Progenitor cell of endocrine pancreas (in vitro differentiated cells): ENCODE measurements at places on chromosomes 6 and 20. TPM values are rescaled to one million over a fixed set of nuclear protein-coding genes. Genes with fewer than 3 reads are reported as not detected.

The BTN2A1 gene
- 24.7 and 26.4 TPM in 2 replicates for total RNA-seq

The MUC22 gene
- total RNA-seq, result not detected in 2 replicates

The CST3 gene
- total RNA-seq, result 247 and 257 TPM in 2 replicates

The CTAGE9 gene
- not detected in 2 replicates for total RNA-seq

The CPNE5 gene
- total RNA-seq, result 0.16 and 0.24 TPM in 2 replicates

The PRL gene
- not detected in 2 replicates for total RNA-seq

The RNF39 gene
- total RNA-seq, result not detected in 2 replicates

The SDCBP2 gene
- total RNA-seq, result 2.0 and 2.3 TPM in 2 replicates

The SMLR1 gene
- total RNA-seq, result 0.79 and 0.91 TPM in 2 replicates

The OTOR gene
- not detected in 2 replicates for total RNA-seq

The CASS4 gene
- total RNA-seq, result 0.09 and 0.26 TPM in 2 replicates

The AGER gene
- 28.5 and 29.9 TPM in 2 replicates for total RNA-seq

The SNRNP48 gene
- 19.2 and 20.1 TPM in 2 replicates for total RNA-seq

The PDE7B gene
- total RNA-seq, result 0.07 TPM in 1 of 2 replicates, not detected in the other

The CNKSR3 gene
- 17.3 and 20.3 TPM in 2 replicates for total RNA-seq

The PPIL4 gene
- 37.2 and 38.3 TPM in 2 replicates for total RNA-seq

The PRIM2 gene
- total RNA-seq, result 26.2 and 27.7 TPM in 2 replicates

The FNDC1 gene
- 0.07 TPM in 1 of 2 replicates, not detected in the other for total RNA-seq

The TULP4 gene
- total RNA-seq, result 171 and 174 TPM in 2 replicates

The TNFRSF6B gene
- total RNA-seq, result not detected in 2 replicates

The SLC22A23 gene
- 17.1 and 19.4 TPM in 2 replicates for total RNA-seq

The DDO gene
- not detected in 2 replicates for total RNA-seq

The RUNX2 gene
- 0.46 and 0.75 TPM in 2 replicates for total RNA-seq

The CCN5 gene
- not detected in 2 replicates for total RNA-seq

The IYD gene
- 0.22 and 0.38 TPM in 2 replicates for total RNA-seq

The TCF19 gene
- total RNA-seq, result 9.3 and 9.6 TPM in 2 replicates

The HCRTR2 gene
- total RNA-seq, result not detected in 2 replicates

The LY86 gene
- total RNA-seq, result not detected in 2 replicates

The CTCFL gene
- total RNA-seq, result not detected in 2 replicates

The NRSN2 gene
- 28.9 and 33.0 TPM in 2 replicates for total RNA-seq

The SIRPB1 gene
- total RNA-seq, result 0.96 and 1.6 TPM in 2 replicates
